ENCODE measurements at places on chromosomes 4 and X.

GRCh38 chr4:15684498-15684897, 2.9 kb downstream of the FAM200B start:
- DNase-seq = no peak

DNA sequence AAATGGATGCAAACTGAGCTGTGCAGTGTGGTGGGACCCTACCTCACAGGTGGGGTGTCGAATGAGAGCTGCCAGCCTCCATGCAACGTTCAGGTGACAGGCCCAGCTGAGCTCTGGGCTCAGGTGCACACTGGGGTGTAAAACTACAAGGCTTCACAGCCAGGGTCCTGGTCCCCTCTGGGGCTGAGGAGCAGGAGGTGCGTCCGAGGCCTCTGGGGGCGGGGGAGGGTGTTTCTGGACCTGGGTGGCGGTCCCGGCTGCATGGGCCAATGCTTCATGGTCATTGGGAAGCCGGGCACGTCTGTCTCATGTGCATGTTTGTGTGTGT, 26.5 kb upstream of the SORCS2 start:
- no peak for DNase-seq

DNA sequence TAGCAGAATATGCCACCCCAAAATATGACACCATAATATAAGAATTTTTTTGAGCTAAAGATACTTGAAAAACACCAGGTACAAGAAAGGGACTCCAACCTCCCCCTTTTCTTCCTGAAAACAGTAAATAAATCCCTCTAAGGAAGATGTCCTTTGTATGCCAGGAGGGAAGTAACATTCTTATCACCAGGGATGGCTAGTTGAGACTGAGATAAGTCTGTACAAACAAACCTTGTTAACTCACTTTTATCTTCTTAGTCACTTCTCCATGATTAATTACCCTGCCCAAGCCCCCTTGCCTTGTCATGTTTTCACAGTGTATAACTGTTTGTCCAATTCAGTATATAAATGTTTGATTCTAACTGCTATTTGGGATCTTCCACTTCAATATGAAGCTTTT, 888.0 kb downstream of the PCDH18 start:
- no peak for DNase-seq

GRCh38 chr4:7903791-7904516, 35.7 kb downstream of the AFAP1 start:
- DNase-seq = no peak

DNA sequence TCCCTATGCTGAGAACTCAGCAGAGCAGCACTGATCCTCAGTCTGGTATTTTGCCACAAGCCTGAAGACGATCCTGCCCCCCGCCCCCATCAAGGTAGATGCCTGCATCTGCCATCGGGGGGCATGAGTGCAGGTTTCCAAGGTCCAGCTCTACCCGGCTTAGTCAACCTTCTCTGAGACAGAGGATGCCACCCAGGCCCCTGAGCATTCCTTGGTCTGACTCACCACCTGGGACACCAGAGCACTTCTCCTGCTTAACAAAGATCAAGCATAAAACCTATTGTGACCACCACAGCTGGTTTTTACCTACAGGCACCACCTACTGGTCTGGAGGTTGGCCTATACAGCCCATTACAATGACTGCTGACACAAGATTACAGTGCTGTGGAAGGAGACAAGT, 1168.1 kb downstream of the PCDH19 start:
- no peak for DNase-seq

DNA sequence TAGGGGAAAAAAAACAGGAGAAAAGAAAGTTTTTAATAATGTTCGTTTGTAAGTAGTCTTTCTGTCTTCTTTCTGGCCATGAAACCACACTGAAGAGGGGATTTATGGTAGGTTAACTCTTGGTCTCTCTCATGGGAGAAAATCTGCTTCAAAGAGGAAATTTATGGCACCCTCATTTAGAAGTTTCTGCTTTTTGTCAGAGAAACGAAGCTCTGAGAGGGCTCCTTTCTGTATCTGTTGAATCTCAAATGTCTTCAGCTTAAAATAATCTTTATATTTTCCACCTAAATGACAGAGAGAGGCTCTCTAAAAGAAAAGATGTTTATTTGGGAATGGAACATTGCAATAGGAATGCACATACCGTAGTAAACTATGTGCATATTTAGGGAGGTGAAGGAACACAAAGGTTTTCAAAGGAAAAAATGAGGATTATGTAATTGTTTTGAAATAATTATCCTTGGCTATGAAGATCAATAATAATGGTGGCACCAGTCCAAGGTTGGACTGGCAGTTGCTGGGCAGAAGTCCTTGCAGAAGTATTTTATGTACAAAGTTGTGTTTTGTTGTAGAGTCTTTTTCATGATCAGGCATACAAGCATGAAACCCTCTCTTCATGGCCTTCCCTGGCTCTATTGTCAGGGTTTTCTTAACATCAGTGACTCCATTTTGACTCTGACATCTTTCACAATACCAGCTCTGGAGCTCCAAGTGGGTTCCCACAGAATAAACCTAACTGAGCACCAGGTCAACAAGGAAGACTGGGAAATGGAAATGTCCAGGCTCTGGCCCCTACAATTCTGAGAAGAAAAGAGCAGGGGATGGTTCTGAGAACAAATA, 53.0 kb upstream of the HPSE start:
- DNase-seq = no peak

DNA sequence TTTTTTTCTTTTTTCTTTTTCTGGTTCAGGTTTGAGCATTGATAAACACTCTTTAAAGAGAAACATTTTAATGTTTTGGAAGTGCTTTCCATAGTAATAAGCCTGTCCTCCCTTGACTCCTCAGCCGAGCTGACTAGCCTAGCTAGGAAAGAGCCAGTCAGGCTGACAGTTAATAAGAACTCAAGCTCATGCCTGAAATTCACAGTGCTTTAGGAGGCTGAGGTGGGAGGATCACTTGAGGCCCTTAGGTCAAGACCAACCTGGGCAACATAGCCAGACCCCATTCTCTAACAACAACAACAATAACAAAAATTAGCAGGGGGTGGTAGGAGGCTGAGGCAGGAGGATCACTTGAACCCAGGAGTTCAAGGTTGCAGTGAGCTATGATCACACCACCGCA, 53.4 kb upstream of the ZCCHC13 start:
- no peak for DNase-seq

DNA sequence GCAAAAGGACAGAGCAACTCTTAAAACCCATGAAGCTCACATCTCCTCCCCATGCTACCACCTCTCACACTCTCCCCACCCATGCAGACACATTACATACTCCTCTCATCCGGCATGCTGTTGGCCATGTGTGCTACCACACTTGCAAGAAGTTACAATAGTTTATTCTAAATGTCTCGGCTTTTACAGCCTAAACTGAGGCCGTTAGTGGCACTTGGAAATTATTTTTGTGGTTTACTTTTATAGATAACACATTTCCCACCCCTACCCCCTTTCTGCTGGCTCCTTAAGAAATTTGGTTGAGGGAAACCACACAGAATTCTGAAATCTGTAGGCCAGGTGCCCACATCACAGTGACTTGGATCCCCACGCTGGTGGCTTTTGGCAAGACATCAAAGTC, 141.1 kb upstream of the HHIP start:
- DNase-seq = no peak

DNA sequence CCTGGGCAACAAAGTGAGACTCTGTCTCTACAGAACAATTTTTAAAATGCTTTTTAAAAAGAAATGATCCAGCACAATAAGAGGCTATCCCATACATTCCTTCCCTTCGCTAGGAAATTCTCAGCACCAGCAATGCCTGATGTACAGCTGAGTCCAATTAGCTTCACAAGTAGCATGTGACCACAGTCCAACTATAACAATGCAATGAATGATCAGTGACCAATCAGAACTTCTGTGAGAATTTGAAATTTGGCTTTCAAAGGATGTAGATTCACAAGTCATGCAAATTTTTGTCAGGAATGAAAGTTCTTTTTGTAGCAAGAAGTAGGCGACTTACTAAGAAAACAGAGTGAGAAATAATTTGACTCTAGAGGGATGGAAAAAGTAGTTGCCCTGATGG, 278.5 kb upstream of the UGT8 start:
- no peak for DNase-seq

- DNase-seq = no peak
Measured at GRCh38 chr4:139977838-139978609, 176.0 kb downstream of the MAML3 start.

- DNase-seq = no peak
Measured at GRCh38 chrX:6821730-6822129, 286.8 kb upstream of the VCX3A start.

GRCh38 chr4:174713821-174714220, 115.2 kb downstream of the GLRA3 start:
- DNase-seq = no peak

DNA sequence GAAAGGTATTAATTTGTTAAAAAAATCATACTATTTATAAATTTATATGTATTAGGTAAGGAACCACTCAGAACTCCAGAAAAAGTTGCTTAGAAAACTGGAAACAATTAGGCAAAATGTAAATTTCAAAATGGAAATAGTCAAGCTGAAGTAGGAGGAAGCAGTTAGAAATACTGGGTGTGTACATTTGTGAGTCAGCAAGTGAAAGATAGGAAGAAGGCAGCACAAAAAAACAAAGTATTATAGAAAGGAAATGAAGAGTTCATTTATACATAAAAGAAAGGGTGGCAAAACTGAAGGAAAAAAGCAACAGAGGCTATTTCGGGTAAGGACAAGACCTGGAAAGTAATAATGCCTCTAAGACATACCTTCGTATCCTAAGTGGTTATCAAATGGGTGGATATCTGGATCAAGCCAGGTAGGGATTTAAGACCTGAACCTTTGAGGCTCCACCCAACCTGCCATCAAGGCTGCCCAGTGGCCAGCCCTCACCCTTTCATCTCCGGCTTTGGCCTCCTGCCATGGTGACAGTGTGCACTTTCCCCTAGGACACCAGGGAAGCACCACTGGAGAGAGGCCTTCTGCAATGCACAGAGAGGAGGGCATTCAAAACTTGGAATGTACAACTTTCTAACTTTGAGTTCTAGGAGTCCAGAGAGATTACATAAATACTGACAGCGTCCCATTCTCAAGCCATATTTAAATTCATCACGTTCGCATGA, at the start of gene LRRC66:
Gene LRRC66, minus strand, starts transcription at position 428 of the 722 bp plus-strand sequence. CDS start 2,750 bp downstream, outside the sequence.
- no peak for DNase-seq

DNA sequence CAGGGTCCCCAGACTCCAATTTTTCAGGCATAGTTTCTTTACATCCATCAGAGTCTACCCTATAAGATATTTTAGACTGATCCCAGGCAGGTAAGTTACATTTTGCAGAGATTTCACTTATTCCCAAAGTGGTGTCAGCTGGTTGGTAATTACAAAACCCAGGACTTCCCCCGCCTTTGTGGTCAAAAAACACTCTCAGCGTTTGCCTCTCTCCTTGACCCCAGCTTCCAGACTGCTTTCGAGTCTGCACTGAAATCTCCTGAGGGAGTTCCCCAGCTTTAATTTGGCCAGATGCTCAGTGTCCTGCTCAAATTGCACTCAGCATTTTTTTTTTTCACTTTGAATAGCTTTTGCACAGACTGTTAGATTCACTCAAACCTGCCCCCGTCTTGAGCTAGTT, 11.2 kb upstream of the AMOT start:
- no peak for DNase-seq

- DNase-seq = no peak
Measured at GRCh38 chr4:7941111-7941964, 1.7 kb upstream of the AFAP1 start.

- no peak for DNase-seq
Measured at GRCh38 chr4:182255441-182256190, 12.4 kb downstream of the TENM3 start.

Data from cerebellar nuclear complex (tissue), 1 donor.